ENCODE measurements at places on chromosomes 7 and 10.

DNA sequence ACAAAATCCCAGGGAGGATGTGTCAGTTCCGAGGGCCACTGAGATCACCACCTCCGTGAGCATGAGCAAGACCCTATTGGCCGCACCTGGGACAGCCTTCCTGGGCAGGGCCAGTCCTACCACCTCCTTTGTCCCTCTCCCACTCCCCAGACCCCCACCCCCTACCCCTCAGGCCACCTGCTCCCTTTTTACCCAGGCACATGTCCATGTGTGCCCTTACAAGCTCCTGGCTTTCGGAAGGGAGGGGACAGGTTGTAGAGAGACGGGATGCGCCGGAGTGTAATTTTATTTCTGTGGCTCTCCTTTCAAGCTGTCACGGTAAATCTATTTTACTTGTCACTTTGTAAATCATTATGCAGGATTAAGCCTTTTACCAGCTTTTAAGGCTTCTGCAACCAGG, 20.9 kb downstream of the ZMIZ1 start:
- no peak for DNase-seq

GRCh38 chr7:80918399-80918798, 452 bp downstream of the SEMA3C start:
- DNase-seq, result no peak

GRCh38 chr10:23780331-23780730, 341.5 kb downstream of the OTUD1 start:
- DNase-seq, result no peak

GRCh38 chr7:54426406-54426805, 115.8 kb upstream of the VSTM2A start:
- no peak for DNase-seq

DNA sequence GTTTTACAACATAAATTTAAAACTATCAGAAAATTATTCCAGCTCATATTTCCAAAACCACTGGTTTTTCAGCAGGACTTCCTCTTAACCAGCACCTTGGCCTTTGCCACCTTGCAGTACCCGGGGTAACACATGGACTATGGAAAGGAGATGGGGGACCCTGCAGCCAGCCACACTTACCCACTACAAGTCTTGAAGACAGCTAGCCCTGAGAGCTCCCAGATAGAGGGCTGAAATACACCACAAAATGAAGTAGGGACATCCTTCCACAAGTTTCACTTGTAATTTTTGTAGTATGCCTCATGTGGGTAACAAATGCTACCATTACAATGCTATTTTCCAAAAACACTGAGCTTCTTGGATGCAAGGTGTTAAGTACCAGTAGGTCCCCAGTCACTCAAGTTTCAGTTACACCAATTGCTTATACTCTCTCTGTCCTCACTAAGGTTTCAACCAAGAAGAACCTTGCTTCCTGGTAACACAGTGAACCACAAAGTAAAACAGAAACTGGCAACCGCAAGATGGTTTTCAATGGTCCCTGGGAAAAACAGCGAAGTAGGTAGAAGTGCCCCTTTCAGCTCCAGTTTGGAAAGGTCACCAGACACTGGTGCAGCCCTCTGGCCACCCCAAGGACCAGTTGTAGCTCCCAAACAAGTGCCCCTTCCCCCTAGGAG, 110.9 kb downstream of the SGMS1 start:
- no peak for DNase-seq

- peak; percentile 52 for DNase-seq
Observed at GRCh38 chr7:152464312-152465118, 28.7 kb upstream of the KMT2C start.

DNA sequence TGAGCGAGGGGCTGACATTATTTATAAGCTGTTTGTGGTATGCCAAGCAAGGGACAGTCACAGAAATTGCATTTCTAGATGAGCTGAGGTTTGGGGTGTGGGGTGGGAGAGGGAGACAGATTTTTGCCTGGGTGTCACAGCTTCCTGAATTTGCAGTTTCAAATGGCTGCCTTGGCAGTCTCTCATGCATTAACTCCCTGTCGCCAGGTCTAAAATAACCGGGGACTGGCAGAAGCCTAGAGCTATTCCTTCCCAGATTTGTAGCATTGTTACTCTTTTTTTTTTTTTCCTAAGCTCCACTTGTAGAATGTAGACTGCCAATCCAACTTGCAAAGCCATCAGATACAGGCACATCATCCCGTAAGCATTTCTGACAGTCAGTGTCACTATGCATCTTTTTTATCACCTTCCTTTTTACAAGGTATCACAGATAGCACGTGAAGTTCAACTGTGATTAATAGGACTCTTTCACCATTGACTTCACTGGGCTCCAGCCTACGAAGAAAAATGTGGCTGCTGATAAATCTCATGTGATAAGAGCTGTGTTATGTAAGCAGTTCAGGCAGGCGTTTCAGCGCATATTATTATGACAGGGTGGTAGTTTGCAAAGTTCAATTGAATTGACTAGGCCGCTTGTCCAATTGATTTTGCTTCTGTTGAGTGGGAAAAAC, 130.7 kb upstream of the CELF2 start:
- no peak for DNase-seq

DNA sequence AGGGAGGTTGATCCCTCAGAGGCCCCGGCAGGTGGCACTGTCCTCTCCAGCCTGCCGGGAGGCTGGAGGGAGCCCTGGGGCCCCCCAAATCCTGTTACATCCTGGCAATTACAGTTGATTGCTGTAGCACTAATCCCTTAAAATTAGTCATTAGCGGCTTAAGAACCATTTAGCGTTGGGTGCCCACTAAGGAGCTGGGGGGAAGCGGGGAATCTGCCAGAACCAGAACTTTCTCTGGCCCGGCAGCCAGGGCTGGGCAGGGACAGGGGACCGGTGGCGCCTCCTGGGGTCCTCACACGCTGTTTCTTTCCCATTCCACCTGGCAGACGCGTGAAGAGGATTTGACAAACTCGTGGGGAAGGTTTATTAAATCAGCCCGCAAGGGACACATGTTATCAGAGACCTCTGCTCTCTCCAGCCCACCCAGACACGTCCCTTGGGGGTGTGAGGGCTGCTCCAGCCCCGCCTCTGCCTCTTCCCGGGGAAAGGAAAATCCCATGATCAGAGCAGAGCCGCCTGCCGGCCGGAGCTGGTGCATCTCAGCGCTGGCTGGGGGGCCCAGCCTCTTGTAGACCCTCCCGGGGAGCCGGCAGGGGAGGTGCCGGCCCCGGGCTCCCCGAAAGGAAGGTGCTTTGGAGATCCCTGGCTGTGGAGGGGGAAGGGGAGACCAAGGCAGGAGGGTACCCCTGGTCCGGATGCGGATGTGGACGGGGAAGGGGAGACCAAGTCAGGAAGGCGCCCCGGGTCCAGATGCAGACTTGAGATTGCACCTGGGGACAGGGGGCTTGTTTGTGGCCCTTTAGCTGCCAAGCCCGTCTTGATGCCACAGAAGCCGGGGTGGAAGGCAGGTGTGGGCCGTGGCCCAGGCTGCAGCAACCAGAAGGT, 142.7 kb downstream of the ELFN1 start:
- DNase-seq, result no peak

GRCh38 chr10:78454123-78454645, 420.5 kb downstream of the RPS24 start:
- DNase-seq, result no peak

- DNase-seq, result no peak
Observed at GRCh38 chr10:100859484-100859763, 53.3 kb upstream of the SLF2 start.

GRCh38 chr10:71249996-71250395, 37.6 kb downstream of the UNC5B start:
- no peak for DNase-seq

GRCh38 chr10:1093696-1094095, 37.5 kb downstream of the WDR37 start:
- no peak for DNase-seq

GRCh38 chr10:77311186-77311585, 326.4 kb downstream of the KCNMA1 start:
- DNase-seq, result no peak

- DNase-seq, result no peak
Observed at GRCh38 chr7:4073052-4073451, 609.0 kb upstream of the FOXK1 start.

- DNase-seq, result no peak
Observed at GRCh38 chr7:42152329-42153205, 84.4 kb downstream of the GLI3 start.

GRCh38 chr10:80413271-80413996, 5.1 kb downstream of the PRXL2A start:
- no peak for DNase-seq

GRCh38 chr7:48351900-48352299, 180.6 kb downstream of the ABCA13 start:
- DNase-seq, result no peak

DNA sequence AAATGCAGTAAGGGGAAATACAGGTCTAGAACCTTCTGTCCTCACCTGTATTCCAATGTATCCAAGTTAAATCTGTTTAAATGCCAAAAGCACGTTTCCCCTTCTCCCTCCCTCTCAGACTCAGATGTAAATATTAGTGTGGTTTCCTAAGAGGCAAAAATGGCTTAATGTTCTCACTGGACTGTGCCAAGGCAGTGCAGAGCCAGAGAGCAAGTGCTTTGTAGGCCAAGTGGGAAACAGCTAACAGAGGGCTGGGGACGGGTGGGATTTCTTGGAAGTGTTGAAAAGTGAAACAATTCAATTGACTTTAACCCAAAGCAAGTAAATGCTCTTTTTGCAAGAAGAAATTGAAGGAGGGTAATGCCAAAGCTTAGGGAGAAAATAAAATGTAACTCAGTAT, 103.1 kb downstream of the GSAP start:
- DNase-seq, result no peak

DNA sequence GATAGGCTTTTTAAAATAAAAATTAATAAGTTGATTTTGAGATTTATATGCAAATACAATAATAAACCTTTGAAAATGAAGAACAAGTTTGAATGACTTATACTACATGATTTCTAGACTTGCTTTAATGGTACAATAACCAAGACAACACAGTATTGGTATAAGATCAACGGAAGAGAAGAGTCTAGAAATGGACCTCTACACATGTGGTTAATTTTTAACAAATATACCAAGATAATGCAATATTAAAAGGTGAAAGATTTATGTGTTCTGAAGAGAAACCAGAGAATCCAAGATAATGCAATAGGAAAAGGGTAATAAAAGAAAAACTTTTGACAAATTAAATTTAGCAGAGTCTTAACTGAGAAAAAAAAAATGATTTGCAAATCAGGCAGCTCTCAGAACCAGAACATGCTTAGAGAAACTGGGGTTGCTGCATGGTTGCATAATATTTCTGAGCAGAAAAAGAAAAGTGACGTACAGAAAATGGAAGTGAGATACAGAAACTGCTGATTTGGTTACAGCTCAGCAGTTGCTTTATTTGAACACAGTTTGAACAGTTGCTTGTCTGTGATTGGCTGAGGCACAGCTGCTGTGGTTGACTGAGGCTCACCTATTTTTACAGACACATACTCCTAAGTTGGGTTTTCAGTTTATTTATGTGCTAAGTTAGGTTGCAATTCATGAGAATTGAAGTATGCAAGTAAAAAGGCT, 365.9 kb downstream of the CRPPA start:
- no peak for DNase-seq
